ENCODE measurements at places on chromosomes 1 and 21.

- no peak for DNase-seq
Measured at GRCh38 chr1:117812869-117813511, 116.4 kb downstream of the GDAP2 start.

GRCh38 chr1:161486806-161487741, 18.2 kb upstream of the FCGR2A start:
- peak; percentile 40 for DNase-seq

- no peak for DNase-seq
Measured at GRCh38 chr21:37837381-37837780, 78.9 kb downstream of the KCNJ6 start.

DNA sequence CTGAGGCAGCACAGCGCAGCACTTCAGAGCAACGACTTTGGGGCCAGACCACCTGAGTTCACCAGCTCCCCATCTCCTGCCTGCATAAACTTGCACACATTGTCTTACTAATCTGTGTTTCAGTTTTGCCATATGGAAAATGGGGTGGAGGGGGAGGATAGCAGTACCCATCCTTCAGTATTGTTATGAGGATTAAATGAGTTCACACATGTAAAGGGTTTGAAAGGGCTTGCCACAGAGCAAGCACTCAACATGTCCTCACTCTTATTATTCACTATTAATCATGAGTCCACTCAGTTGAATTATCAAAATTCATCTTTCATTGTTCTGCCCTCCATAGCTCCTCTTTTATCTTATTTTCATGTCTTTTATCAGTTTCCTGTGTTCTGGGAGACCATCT, 40.1 kb upstream of the BMP8B start:
- DNase-seq = no peak

DNA sequence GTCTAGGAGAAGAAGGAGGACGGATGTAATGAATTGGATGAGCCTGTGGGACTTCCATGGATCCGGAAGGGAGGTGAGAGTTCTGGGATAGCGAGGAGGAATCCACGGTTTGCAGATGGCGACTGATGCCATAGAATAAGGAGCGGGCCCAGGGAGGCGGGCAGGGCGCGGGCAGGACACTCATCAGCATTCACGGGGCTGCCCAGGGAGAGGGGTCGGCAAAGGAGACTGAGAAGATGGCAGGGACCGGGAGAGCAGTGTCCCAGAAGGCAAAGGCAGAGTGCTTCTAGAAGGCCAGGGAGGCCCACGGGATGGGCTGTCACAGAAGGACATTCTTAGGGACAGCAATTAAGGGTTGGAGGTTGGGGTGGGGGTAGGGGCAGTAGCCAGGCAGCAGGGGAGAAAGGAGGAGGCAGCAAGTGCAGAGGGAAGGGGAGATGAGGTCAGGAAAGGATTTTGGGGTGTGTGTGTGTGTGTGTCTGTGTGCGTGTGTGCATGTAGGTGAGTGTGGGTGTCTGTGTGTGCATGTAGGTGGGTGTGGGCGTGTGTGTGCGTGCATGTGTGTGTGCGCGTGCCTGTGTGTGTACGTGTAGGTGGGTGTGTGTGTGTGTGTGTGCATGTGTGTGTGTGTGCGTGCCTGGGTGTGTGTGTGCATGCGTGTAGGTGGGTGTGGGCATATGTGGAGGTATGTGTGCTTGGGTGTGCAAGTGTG, 1.1 kb upstream of the COL8A2 start:
- no peak for DNase-seq

GRCh38 chr1:181117648-181118449, 29.3 kb downstream of the IER5 start:
- DNase-seq = no peak

GRCh38 chr1:62437273-62437940, 558 bp downstream of the USP1 start:
- DNase-seq = no peak

Data from femur (tissue), 1 donor.